MG63 (cell line): ENCODE measurements at places on chromosomes 1 and 21. TPM values are rescaled to one million over a fixed set of nuclear protein-coding genes. Genes with fewer than 3 reads are reported as not detected.

KIAA0040 gene
- 0.66 and 1.2 TPM in 2 replicates for total RNA-seq

SMIM1 gene
- not detected in 2 replicates for total RNA-seq

KCND3 gene
- 0.07 and 0.10 TPM in 2 replicates for total RNA-seq

DNA sequence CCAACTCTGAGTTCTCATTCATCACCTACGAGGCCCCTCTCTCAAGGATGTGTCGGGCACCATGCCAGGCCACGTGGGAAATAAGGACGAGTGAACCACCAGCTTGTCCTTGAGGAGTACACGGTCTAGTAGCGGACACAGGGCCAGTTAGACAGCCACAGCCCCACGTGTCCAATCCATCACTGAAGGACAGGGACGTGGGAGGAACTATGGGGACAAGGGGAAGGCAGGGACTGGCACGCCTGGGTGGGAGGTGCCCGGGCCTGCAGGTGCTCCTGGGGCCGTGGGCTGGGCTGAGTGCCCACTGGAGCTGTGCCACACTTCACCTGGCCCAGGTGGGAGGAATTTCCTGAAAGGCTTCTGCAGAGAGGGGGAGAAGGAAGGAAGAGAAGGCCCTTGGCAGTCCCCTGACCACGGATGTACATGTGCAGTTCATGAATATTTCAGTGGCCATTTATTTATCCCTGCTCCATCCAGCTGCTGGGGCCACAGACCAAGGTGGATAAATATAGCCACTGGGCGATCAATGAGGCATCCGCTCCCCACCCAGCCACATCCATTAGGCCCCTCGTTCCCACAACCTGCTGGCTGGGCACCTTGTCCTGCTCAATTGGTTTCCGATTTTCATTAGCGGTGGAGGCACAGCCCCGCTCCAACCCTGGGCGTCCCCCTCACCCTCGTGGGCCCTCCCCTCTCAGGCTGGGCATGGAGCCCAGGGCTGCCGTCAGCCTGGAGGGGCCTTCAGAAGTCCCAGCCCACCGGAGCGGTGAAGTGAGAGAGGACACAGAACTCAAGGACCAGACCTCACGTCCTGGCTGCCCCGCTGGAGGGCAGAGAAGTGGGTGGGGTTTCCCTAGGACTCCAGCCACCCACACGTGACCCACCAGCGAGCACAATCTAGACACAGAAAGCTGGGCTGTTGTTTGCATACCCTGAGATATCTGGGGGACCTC lies 59.5 kb downstream of the CASZ1 start:
- DNase-seq = no peak

GRCh38 chr1:204443260-204443619 lies 31.6 kb upstream of the PPP1R15B start:
- no peak for DNase-seq

DNA sequence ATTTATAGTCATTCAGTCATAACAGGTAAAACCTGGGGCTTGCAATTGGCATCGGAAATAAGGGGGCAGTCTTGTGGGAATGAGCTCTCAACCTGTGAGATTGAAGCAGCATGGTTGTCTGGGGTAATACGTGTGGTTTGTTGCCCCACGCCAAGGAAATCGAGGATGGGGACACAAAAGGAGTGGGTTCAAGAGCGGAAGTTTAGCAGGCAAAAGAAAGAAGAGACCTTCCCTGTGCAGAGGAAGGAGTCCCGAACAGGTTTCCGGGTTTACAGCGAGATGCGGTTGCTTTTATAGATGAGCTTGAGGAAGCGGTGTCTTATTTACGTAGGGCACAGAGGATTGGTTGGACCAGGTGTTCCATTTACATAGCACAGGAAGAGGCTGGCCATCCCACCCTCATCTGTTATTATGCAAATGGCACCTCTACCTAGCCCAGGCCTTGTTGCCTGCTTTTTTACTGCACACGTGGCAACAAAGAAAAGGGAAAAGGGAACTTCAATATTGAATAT lies 37.3 kb downstream of the IFNAR1 start:
- no peak for DNase-seq

- DNase-seq = no peak
Measured at GRCh38 chr1:2962946-2963345, 58.3 kb upstream of the ACTRT2 start.

- no peak for DNase-seq
Measured at GRCh38 chr1:39462074-39462473, 29.4 kb upstream of the BMP8A start.

DNA sequence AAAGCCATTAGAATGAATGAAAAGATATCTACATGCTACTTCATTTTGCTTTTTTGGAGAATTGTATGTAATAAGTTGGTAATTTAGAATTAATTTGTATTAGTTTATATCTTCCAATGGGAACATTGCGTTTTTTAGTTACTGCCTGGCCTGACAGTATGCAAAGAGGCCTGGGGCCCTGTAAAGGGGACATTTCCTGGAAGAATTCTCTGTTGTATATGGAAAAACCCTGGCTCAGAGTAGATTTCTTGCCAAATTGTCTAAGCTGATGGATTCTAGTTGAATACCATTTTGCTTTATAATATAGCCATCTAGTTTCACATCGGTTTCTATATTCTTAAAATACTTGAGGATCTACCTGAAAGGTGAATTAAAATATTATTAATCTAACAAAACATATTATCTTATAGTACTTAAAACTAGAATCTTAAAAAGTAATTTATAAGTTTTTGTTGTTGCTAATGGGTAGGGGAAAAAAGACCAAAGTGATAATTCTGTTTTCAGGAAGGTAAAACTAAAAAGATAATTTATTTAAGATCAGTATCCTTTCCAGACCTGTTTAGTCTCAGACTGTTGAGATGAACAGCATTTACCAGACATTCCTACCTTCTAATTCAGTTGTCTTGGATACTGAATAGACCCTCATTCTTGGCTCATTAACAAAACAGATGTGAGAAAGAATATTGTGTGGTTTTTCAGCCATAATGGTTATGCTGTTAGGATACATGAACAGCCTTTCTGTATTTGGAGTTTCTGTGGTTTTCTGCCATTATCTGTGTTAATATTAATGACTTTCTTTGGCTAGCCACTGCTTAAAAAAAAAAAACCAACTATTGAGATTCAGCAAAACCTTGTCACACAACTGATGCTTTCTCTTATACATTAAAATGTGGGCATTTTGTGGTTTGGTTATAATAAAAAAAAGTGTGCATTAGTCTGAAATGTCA lies 4.8 kb downstream of the AGO3 start:
- no peak for DNase-seq

GRCh38 chr1:3186526-3186921 lies 117.5 kb downstream of the PRDM16 start:
- DNase-seq = peak; percentile 15

GRCh38 chr1:15066191-15066590 lies 87.4 kb upstream of the TMEM51 start:
- DNase-seq = no peak

DNA sequence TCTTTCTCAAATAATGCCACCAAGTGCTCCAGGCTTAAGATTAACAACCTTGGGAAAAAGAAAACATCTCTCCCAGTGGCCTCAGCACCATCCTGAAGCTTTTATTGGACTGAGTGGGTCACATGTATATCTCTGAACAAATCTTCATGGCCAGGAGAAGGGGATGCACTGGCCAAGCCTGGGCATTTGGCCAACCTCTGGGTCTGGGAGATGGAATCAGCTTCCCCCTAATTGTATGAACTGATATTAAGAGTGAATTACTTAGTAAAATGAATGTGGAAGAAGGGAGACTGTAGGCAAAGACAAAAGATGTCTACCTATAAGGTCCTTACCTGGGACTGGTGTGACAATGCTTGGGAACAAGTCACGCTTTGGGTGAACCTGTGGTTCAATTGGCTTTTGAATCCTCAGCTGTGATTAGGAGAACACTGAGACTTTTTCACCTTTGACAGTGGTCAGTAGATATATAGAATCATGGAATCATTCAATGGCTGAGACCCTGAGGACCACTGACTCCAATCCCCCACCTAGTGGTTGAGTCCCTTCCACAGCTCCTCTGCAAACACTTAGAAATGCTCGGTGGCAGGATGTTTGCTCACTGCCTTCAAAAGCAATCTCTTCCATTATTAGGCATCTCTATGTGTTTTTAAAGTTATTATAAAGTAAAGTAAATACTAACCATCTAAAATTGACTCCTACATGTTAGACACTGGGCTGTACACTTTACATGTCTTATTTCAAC lies 102.6 kb upstream of the ATP1A1 start:
- DNase-seq = peak; percentile 16

- DNase-seq = no peak
Measured at GRCh38 chr1:234629026-234629425, 19.0 kb upstream of the IRF2BP2 start.

DNA sequence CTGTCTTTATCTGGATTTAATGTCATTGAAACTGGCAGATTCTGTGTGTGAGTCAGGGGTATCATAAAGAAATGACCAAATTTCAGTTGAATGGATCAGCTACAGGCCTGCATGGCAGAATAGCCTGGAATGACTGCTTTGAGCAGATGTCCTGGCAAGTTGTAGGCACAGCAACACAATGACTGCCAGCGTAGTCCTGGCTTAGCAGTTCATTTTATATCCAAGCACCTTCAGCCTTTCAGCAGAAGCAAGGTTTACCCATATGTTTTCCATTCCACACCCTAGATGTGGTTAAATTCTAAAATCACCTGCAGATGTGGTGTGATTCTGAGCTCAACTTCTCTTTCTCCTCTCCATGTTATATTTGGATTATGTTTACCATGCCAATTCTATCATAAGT lies 22.3 kb upstream of the PTGFR start:
- no peak for DNase-seq
